CD4-positive, alpha-beta T cell treated with Interleukin-2 at 100 ng/mL for 4 hours (primary cell): ENCODE measurements at places on chromosomes 5 and 9.
A peak's percentile ranks its signal among the peaks of the same experiment; 100 is the strongest.

- DNase-seq: no peak
Observed at GRCh38 chr5:99590806-99591205, 662.0 kb upstream of the CHD1 start.

DNA sequence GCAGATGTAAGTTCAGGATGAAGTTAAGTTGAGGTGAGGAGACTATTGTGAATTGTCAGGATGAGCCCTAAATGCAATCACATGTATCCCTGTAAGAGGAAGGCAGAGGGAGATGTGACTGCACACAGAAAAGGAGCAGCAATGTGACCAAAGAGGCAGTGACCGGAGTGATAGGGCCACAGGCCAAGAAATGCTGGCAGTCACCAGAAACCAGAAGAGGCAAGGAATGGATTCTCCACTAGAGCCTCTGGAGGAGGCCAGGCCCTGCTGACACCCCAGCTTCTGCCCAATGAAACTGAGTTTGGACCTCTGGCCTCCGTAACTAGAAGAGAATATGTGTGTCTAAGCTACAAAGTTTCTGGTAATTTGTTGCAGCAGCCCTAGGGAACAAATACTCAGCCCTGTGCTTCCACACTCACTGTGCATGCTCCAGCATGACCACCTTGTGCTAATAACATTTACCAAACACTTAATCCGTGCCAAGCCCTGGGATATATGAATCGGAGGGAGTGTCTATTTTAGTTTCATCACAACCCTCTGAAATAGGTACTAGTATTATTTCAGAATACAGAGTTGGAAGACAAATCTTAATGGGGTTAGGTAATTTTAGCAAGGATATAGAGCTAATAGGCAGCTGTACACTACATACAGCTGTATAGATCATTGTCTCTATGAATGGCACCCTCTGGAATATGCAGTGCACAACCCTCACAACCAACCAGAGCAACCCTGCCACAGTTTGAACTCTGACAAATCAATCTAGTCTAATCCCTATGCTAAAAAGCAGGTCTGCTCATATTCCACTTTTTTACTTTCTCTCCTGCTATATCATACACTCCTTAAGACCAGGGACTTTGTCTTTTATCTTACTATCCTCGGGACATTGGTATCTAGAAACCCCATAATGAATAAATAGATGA lies 7.8 kb upstream of the GPX8 start:
- no peak for DNase-seq

- no peak for DNase-seq
Observed at GRCh38 chr9:120308495-120308894, 271.5 kb downstream of the CDK5RAP2 start.

- DNase-seq: no peak
Observed at GRCh38 chr5:79193643-79194042, 42.3 kb upstream of the JMY start.

GRCh38 chr9:83287021-83287420 lies 224.1 kb upstream of the RASEF start:
- DNase-seq: no peak

DNA sequence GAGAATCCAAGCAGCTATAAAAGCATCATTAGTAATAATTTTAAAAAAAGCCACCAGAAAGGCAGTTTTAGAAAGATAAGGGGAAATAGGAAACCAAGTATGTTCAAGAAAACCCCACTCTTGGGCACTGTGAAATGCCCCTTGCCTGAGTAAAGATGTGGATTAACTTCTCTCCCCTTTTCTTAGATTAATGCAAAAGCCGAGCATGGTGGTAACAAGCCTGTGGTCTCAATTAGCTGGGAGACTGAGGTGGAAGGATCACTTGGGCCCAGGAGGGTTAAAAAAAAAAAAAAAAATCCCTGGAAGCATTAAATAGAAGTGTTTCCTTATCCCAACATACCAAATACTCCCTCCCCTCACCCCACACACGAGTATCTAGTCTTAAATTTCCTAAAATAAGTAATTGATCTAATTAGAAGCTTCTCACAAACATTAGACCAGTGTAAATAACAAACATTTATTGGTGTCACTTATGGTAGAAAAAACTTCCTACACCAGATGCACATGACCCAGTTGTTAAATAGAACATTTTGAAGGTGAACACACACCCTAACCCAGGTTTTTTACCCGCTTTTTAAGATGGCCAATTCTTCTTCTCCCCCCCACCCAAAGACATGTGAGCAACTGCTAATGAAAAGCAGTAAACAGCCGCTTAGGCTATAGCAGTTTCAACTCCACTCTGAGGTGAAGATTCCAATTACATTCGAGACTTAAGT lies 5.2 kb downstream of the HSPA5 start:
- DNase-seq: no peak

GRCh38 chr5:169778622-169779596 lies 141.8 kb downstream of the DOCK2 start:
- DNase-seq: no peak

DNA sequence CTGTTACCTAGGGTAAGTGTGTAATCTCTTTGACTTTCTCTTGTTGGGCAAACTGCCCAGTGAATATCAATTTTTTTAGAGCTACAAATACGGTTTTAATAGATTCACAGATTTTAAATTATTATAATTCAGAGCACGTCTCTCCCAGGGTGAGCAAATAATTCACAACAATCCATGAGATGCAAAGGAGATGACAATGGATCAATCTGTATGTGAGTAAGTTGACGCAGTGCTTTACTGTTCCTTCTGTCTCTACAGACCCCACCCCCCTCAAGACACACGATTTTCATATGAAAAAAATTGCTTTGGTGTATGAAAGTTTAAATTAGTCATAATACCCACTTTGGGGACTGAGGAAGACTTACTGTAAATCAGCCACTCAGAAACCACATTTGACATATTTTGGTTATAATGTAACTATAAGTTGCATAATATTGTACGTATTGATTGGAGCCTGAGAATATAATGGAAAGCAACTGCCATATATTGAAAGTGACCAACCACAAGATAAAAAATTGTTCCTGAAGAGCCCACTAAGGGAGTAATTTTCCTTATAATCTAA lies 201.7 kb downstream of the BNC2 start:
- DNase-seq: no peak

DNA sequence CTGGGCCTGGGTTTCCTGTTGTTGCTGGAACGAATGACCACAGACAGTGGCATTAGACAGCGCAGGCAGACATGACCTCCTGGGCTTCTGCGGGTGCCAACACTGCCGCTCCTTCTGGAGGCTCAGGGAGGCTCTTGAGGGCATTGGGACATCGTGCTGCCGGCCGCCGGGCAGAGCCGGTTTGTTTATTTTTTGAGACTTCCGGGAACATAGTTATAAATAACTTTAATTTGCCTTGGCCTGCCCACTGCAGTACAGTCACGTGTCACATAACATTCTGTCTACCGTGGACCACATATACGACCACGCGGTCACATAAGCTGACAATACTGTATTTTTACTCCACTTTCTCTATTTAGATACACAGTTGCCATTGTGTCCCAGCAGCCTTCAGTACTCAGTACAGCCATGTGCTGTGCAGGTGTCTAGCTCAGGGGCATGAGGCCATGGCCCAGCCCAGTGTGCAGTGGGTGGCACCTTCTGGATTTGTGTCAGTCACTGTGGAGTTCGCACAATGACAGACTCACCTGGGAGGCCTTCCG lies 8.2 kb upstream of the TOR4A start:
- DNase-seq: no peak

DNA sequence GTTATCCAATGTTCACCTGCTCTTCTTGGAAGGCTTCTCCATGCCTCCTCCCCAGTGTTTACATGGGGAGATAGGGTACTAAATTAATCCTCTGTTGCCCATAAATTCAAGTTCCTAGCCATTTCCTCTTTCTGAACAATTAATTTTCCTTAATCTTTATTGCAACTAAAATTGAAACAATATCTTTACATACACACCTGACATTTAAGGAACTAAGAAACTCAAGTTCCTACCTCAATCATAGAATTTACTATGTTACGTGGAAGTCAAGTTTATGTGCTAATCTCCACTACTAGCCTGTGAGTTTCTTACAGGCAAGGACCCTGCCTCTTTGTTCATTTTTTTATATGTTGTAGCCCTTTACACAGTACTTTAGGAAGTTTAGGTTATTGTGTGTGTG lies 10.1 kb upstream of the ADRB2 start:
- DNase-seq: no peak

DNA sequence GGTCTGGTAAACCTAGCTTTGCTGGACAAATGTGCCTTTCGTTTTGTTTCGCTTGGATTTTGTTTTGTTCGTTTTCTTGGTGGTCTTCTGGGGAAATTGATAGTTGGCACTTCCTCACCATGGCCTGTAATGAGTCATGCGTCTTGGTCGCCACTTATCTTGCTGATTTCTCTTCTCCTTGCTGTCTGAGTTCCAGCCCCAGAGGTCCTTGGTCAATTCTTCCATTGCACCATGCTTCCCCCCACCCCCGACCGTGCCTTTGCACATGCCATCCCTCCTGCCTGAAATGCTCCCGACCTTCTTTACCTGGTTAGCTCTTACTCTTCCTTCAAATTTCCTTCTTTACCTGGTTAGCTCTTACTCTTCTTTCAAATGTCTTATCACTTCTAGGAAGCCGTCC lies 168.7 kb upstream of the MSX2 start:
- no peak for DNase-seq

GRCh38 chr5:170579601-170580000 lies 75.8 kb downstream of the KCNIP1 start:
- no peak for DNase-seq

DNA sequence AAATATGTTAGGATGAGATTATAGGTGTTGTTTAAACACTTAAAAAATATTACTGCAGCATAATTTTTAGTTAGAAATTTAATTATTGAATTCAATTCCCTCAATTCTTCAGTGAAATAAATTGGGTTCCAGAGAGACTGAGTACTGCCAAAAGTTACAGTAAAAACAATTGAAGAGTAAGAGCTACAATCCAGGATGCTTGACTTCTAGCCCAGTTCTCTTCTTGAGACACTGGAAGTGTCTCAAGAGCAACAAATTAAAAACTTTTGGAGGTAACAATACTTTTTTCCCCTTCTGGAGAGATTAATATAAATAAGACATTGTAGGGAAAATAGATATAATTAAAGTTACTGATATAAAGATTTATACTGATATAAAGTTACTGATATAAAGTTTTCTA lies 8.3 kb downstream of the ITGA1 start:
- no peak for DNase-seq

GRCh38 chr5:126403876-126404275 lies 19.3 kb upstream of the GRAMD2B start:
- no peak for DNase-seq

- DNase-seq: no peak
Observed at GRCh38 chr9:127793093-127793708, 7.4 kb downstream of the CDK9 start.

DNA sequence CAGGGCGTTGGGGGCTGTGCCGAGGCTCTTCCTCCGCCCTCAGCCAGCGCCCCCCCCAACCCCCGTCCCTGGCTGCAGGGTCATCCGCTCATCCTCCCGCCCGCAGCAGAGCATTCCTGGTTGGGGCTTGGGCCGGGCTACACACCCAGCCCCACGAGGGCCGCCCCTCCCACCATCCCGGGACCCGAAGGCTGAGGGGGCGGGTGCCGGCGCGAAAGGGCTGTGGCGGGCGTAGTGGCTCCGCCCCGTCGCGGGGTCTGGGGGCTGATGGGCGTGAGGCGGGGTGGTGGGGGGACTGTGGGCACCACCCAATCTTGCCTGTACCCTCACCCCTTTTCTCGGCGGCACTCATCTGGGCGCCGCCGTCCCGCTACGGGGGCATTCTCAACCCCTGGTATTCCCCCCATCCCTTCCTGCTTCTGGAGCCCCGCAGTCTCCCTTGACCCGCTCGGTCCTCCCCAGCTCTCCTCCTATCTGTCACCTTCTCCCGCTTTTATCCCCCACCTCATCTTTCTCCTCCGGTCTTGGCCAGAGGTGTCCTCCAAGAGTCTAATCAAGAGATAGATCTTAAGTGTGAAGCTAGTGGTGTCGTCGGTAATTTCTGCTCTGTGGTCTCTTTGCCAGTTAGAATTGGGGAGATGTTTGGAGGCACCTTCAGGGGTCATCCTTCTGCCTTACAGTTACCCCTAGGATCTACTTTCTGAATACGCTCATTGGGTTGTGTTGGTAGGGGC lies 1.6 kb downstream of the FER start:
- DNase-seq: peak; percentile 17

DNA sequence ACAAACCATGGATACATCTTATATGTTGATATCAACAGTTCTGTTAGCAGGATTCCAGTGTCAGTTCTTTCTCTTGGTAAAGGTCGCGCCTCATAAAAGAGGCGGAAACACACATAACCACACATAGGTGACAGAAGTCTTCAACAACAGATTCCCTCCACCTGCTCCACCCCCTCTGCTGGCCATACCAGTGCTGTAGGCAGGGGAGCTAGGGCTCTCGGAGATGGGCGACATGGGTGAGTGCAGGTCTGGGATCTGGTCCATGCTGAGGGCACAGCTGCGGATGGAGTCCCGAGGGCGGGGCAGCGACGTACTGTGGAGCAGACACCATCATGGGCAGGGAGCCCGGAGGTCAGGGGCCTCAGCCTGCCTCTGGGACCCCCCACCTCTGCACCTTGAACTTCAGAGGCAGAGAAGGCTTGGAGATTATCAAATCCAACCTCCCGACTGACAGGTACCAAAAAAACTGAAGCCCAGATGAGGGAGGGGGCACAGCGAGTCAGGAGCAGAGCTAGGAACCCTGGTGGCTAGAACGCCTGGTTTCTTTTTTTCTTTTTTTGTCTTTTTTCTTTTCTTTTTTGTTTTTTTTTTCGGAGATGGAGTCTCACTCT lies 12.0 kb upstream of the TOR2A start:
- peak; percentile 49 for DNase-seq

DNA sequence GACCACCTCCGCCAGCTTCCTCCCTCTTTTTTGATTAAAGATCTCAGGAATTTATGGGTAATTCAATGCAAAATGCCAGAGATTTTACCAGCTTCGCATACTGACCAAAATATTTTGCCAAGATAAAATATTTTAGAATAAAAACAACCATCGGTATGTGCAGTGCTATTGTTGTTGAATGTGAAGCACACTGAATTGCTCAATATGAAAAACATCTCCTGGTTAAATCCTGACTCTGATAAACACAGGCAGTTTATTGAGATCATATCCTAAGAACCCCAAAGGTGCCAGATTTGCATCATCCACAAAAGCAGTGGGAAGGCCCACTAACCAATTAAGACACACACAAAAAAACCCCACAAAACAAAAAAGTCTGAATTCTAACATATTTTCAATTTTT lies 202.4 kb downstream of the GLIS3 start:
- DNase-seq: no peak

- DNase-seq: no peak
Observed at GRCh38 chr5:72951671-72952468, 4.0 kb upstream of the FCHO2 start.

- DNase-seq: peak; percentile 47
Observed at GRCh38 chr5:112923148-112923917, 1.3 kb upstream of the REEP5 start.
